Mesothelial cell of epicardium (in vitro differentiated cells): ENCODE measurements at places on chromosomes 11 and 22. TPM values are rescaled to one million over a fixed set of nuclear protein-coding genes. Genes with fewer than 3 reads are reported as not detected.

Gene OR8D2
- total RNA-seq: not detected in 3 replicates

Gene BEST1
- 0.64 to 1.1 TPM (median 0.90 TPM) in 3 replicates for total RNA-seq

Gene KCNK4
- total RNA-seq: 0.22 to 0.58 TPM (median 0.27 TPM) in 3 replicates

Gene ADORA2A
- 8.3 to 10.8 TPM (median 9.4 TPM) in 3 replicates for total RNA-seq

Gene PNPLA3
- total RNA-seq: 5.7 to 6.2 TPM (median 6.1 TPM) in 3 replicates

Gene TCN1
- total RNA-seq: not detected in 3 replicates

DNA sequence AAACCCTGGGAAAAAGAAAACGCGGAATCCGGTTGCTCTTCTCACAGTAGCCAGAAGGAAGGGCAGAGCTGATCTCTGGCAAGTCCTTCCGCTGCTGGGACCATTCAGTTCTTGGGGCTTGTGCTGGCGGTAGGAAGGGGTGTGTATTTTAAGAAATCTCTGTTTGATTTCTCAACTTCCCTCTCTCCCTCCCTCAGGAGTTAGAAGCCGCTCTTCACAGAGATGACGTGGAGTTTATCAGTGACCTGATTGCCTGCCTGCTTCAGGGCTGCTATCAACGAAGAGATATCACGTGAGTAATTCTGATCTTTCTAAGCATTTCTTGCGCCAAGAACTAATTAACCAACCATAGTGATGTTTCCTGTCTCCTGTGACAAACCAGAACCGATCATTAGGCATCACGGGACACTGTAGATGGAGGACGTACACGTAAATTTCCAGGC lies 85.9 kb upstream of the SLC25A18 start:
- H3K27me3 ChIP-seq: no peaks in the 10 kb centered on the region
- no peak for DNase-seq
- H3K4me1 ChIP-seq: peaks cover 15% of the 10 kb centered on the region
- H3K36me3 ChIP-seq: peaks cover 3% of the 10 kb centered on the region
- peak overlapping the region; percentile 3 for H3K27ac ChIP-seq
- peak overlapping the region; percentile 55 for H3K4me3 ChIP-seq

DNA sequence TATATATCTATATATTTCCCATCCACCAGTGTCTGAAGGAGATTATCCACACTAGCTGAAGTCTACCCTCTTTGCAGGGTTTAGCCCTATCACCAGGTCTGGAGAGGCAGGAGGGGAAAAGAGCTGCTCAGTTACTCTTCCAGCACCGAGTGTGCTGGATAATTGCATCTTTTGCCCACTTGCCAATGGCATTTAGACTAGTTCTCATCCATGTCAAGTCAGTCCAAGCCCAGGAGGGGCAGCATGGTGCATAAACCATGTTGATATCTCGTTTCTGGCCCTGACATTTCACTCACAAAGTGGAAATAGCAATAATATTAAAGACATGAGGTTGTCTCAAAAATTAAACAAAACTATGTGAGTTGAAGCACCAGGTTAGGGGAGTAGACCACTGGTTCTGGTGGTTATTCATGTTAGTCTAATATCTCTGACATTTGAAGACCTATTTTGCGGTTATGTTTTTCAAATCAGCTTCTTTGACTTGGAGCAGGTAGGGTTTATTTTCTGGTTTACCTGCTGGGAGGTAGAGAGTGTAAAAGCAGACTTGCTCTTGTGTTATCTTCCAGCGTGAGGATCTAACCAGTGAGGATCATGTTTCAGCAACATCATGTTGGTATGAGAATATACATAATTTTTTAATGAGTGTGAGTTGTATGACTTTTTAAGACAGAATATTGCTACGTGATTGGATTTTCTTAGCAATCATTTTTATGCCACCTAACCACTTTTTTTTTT lies 273.2 kb upstream of the KIRREL3 start:
- H3K4me3 ChIP-seq: no peak overlapping the region
- no peaks in the 10 kb centered on the region for H3K36me3 ChIP-seq
- peaks cover 6% of the 10 kb centered on the region for H3K27me3 ChIP-seq
- H3K27ac ChIP-seq: no peak overlapping the region
- H3K4me1 ChIP-seq: peaks cover 4% of the 10 kb centered on the region

GRCh38 chr11:20364341-20364792 lies 853 bp downstream of the HTATIP2 start:
- no peaks in the 10 kb centered on the region for H3K27me3 ChIP-seq
- no peak for DNase-seq
- H3K27ac ChIP-seq: peak overlapping the region; percentile 67

GRCh38 chr11:32939866-32940265 lies 47.3 kb downstream of the QSER1 start:
- H3K27me3 ChIP-seq: no peaks in the 10 kb centered on the region
- no peak for DNase-seq
- peaks cover 20% of the 10 kb centered on the region for H3K36me3 ChIP-seq
- peaks cover 17% of the 10 kb centered on the region for H3K4me1 ChIP-seq
- H3K4me3 ChIP-seq: no peak overlapping the region

- H3K36me3 ChIP-seq: no peaks in the 10 kb centered on the region
- no peak overlapping the region for H3K27ac ChIP-seq
- no peak for DNase-seq
Measured at GRCh38 chr11:43547889-43548381, 132.6 kb upstream of the HSD17B12 start.

DNA sequence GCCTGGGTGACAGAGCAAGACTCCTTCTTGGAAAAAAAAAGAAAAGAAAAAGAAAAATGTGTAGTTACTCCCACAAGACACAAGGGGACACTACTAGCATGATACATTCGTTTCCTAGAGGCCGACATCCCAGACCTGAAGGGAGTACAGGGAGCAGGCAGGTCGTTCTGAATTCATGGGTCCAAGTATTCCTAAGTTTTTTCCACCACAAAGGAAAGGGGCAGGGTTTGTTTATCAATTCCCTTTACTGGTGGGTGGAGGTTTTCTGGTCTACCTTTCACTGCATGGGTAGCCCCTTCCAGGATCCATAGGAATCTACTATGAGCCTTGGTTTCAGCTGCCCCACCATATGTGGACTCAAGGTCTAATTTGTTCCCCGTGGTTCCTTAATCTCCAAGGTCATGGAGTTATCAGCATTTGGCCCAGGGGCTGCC lies 11.8 kb downstream of the TIGD3 start:
- no peak overlapping the region for H3K4me3 ChIP-seq
- H3K27ac ChIP-seq: no peak overlapping the region
- DNase-seq: no peak
- peaks cover 6% of the 10 kb centered on the region for H3K4me1 ChIP-seq
- no peaks in the 10 kb centered on the region for H3K27me3 ChIP-seq
- no peaks in the 10 kb centered on the region for H3K36me3 ChIP-seq

DNA sequence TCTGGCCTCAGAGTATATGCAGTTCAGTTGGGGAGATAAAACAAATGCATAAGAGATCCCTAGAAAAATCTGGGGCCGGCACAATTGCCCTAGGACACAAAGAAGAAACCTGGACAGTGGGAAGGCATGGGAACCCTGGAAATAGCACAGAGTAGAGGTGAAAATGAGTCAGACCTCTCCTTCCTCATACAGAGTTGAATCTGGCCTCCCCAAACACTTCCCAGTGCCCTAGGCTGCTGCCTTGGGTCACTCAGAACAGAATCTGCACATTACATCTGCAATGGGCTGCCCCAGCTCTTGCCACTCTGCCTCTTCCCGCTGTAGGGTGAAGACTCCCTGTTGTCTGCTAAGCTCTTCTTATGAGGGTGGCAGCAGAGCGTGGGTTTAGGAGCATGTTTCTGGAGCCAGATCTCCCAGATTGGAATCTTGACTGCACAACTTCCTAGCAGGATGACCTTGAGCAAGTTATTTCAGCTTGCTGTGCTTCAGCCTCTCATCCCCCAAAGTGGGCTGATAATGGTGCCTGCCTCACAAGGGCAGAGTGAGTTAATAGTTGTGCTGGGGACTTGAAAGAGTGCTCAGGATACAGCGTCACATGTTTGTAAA lies 47.1 kb upstream of the NECTIN1 start:
- H3K27me3 ChIP-seq: peaks cover 29% of the 10 kb centered on the region
- no peaks in the 10 kb centered on the region for H3K36me3 ChIP-seq
- H3K4me3 ChIP-seq: no peak overlapping the region
- H3K27ac ChIP-seq: no peak overlapping the region
- no peak for DNase-seq

DNA sequence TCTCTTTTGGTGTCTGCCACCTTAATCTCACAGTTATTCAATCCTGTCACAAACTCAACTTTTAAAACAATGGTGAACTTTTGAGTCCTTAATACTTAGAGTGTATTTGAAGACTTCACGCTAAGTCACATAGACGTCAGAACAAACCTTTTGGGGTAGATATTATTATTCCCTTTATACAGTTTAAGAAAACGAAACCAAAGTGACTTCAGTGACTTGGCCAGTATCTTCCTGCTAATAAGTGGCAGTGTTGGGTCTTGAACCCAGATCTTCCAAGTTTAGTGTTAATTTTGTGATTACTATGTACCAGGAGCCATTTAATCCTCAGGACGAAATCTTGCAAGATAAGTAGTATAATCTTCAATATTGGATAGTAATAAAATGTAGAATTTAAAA lies 691 bp downstream of the CEP295 start:
- no peak for DNase-seq
- H3K27me3 ChIP-seq: peaks cover 17% of the 10 kb centered on the region
- no peaks in the 10 kb centered on the region for H3K36me3 ChIP-seq
- H3K27ac ChIP-seq: peak overlapping the region; percentile 82
- H3K4me1 ChIP-seq: peaks cover 11% of the 10 kb centered on the region
- H3K4me3 ChIP-seq: peak overlapping the region; percentile 82

- no peak for DNase-seq
- H3K4me1 ChIP-seq: no peaks in the 10 kb centered on the region
- no peak overlapping the region for H3K4me3 ChIP-seq
Measured at GRCh38 chr22:23259916-23260644, 79.8 kb downstream of the BCR start.

GRCh38 chr11:116553482-116553881 lies 219.3 kb downstream of the BUD13 start:
- H3K4me3 ChIP-seq: no peak overlapping the region
- no peak for DNase-seq
- no peaks in the 10 kb centered on the region for H3K36me3 ChIP-seq
- H3K27ac ChIP-seq: no peak overlapping the region
- H3K27me3 ChIP-seq: peaks cover 42% of the 10 kb centered on the region

DNA sequence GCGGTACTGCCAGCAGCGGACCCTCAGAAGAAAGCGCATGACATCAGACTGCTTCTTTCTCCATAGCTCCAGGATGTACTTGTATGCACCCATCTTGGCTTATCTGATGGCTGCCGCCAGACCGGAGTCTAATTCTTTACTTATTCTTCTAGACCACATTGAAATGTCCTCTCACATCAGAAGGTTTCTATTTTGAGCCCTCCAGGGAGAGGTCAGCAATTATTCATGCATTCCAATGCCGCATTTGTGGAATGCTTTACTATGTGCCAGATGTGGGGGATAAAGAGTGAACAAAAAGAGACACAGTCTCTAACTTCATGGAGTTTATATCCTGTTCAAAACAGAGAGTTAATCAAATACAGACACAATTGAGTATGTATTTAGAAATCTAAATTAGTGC lies 230.1 kb downstream of the MIAT start:
- no peak for DNase-seq
- peak overlapping the region; percentile 68 for H3K27ac ChIP-seq
- H3K4me1 ChIP-seq: peaks cover 32% of the 10 kb centered on the region
- H3K27me3 ChIP-seq: peaks cover 1% of the 10 kb centered on the region
- no peaks in the 10 kb centered on the region for H3K36me3 ChIP-seq

DNA sequence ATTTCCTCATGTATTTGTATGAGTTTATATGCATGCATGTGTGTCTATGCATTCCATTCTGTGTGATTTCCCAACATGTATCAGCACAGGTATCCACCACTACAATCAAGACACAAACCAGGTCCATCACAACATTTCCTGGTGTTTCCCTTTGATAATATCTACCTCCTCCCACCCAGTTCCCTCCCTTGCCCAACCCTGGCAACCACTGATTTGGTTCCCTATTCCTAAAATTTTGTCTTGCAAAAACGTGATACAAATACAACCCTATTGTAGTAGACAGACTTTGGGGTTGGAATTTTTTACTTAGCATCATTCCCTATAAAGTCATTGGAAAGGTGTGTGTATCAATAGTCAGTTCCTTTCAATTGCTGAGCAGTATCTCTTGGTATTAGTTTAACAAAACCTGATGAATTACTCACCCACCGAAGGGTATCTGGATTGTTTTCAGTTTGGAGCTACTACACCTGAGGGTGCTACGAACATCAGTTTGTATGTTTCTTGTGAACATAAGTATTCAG lies 51.8 kb upstream of the IGLL5 start:
- no peaks in the 10 kb centered on the region for H3K4me1 ChIP-seq
- peaks cover 77% of the 10 kb centered on the region for H3K27me3 ChIP-seq
- H3K36me3 ChIP-seq: no peaks in the 10 kb centered on the region
- no peak for DNase-seq
- H3K4me3 ChIP-seq: no peak overlapping the region
- no peak overlapping the region for H3K27ac ChIP-seq

DNA sequence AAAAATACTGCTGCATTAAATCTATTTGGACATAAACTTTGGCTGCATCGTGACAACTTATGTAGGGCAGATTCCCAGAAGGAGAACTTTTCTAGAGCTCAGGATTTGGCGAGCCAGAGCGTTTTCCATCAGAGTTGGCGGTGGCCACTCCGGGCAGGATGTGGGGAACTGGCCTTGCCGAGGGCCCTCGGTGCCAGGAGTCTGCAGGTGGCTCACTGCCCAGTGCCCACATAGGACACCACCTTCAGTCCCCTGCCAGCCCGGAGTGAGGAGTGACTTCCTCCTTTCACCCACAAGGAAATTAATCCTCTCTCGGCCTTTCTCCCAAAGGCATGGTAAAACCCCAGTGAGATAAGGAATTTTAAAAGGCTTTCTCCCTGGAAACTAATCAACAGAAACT lies 1.6 kb upstream of the LGALS2 start:
- no peaks in the 10 kb centered on the region for H3K27me3 ChIP-seq
- H3K4me3 ChIP-seq: no peak overlapping the region
- H3K36me3 ChIP-seq: no peaks in the 10 kb centered on the region

GRCh38 chr11:123381817-123382554 lies 48.1 kb upstream of the GRAMD1B start:
- no peaks in the 10 kb centered on the region for H3K27me3 ChIP-seq
- DNase-seq: no peak
- no peaks in the 10 kb centered on the region for H3K36me3 ChIP-seq
- H3K4me3 ChIP-seq: no peak overlapping the region
- peaks cover 34% of the 10 kb centered on the region for H3K4me1 ChIP-seq

GRCh38 chr11:57763568-57763967 lies 2.0 kb downstream of the CTNND1 start:
- H3K4me3 ChIP-seq: peak overlapping the region; percentile 90
- peak overlapping the region; percentile 100 for H3K27ac ChIP-seq
- peaks cover 34% of the 10 kb centered on the region for H3K4me1 ChIP-seq
- DNase-seq: no peak
- no peaks in the 10 kb centered on the region for H3K27me3 ChIP-seq

DNA sequence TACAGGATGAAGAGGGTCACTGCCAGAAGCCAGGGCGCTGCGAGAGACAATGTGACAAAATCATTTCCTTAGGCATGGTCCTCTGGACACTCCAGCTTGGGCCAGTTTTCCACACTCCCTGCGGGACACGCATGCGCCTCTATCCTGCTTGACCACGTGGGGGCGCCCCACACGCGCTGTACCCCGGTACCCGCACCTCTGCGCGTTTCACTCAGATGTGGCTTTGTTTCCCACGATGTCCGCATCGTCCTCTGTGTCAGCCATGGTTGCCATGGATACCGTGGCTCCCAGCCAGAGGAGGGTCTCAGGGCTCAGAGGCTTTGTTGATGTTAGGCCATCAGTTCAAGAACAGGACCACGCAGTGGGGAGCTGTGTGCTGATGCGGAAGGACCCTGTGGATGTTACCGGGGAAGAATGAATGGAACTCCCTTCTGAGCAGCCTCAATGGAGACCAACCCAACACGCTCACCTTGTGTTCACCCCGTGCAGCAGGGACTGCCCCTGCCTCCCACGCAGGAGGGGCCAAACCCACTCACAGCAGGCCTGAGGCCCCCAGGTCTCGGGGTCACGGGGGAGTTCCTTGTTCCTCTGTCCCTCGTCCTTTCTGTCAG lies 101.1 kb upstream of the SLC22A12 start:
- no peak overlapping the region for H3K4me3 ChIP-seq
- no peak overlapping the region for H3K27ac ChIP-seq
- no peaks in the 10 kb centered on the region for H3K4me1 ChIP-seq
- DNase-seq: peak; percentile 65
- H3K27me3 ChIP-seq: peaks cover 65% of the 10 kb centered on the region
